ENCODE measurements at places on chromosomes 6 and 20. TPM values are rescaled to one million over a fixed set of nuclear protein-coding genes. Genes with fewer than 3 reads are reported as not detected.

DNA sequence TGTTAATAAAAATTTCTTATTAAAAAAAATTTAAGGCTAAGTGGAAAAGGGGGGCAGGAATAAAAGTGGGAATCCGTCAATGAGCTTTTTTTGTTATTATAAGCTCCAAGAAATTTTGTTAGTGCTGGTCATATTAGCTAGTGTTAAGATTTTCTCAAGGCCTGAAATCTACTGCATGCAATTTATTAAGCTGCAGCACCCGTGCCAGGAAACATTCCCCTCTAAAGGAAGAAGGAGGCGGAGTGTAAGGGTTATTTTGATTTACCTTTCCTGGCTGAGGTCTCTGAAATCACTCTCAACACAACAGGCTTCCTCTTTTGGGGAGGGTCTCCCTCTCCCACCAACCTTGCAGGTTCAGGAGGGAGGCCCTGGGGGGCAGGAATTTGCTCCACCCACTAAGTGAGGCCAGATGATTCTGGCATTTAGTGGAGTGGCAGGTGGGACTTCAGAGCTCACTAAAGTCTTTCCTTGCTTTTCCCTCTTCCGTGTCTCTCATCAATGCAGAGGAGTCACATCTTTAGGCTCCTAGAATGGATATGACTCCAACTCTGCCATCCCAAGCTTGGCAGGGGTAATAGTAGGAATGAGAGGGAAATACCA lies 168.8 kb downstream of the BCAS1 start:
- no peak for DNase-seq

- peak; percentile 81 for DNase-seq
Measured at GRCh38 chr20:46132705-46133120, 14.6 kb downstream of the CD40 start.

DNA sequence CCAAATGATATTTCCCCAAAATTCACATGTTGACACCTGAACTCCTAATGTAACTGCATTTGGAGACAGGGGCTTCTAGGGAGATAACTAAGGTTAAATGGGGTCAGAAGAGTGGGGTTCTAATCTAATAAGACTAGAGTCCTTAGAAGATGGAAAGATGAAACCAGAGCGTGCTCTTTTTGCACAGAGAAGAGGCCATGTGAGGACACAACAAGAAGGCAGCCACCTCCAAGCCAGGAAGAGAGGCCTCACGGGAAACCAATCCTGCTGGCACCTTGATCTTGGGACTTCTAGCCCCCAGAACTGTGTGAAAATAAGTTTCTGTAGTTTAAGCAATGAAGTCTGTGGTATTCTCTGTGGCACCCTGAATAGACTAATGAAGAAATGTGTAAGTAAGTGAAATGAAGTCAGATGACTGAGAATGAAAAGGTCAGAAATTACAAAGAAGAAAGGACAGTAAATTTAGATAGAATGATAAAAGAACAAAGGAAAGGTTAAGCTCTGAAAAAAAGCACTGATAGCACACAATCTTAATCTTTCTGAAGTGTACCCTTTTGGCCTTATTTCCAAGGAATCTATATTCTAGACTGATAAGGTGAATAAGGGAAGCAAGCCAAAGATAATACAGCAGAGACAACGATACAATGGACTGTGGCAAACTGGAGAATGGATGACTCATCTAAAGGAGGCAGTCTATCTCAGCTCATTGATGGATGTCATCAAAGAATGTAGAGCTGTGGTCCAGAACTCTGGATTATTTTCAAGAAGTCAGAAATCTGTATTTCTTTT lies 110.4 kb downstream of the MYB start:
- DNase-seq = no peak

Gene ZBP1
- 0.30 TPM for total RNA-seq

Gene FNDC11
- 0.27 TPM for total RNA-seq

Measured in activated CD4-positive, alpha-beta T cell treated with anti-CD3 and anti-CD28 coated beads for 36 hours (primary cell).